ENCODE measurements at places on chromosomes 5 and 9. TPM values are rescaled to one million over a fixed set of nuclear protein-coding genes. Genes with fewer than 3 reads are reported as not detected.

GRCh38 chr5:180109920-180110319 lies 38.4 kb upstream of the RNF130 start:
- H3K27me3 ChIP-seq, result no peaks in the 10 kb centered on the region
- H3K27ac ChIP-seq, result no peak overlapping the region
- peaks cover 10% of the 10 kb centered on the region for H3K36me3 ChIP-seq
- no peak for DNase-seq
- no peaks in the 10 kb centered on the region for H3K4me1 ChIP-seq
- no peak overlapping the region for H3K4me3 ChIP-seq

DNA sequence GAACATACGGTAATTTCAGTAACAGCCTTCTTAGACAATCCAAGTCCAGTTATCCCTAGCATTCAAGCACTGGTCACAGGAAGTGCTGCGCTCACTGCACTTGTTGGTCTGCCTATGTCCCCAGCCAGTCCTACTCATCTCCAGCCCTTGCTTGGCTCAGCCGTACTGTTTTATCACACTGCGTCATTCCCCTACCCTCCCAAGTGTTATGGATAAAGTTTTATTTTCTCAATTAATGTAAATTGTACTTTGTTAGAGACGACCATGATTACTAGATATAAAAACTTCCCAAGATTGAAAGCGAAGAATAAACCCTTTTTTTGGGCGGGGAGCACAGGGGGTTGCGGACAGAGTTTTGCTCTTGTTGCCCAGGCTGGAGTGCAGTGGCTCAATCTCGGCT lies 49.6 kb downstream of the LHFPL2 start:
- no peaks in the 10 kb centered on the region for H3K36me3 ChIP-seq
- H3K27me3 ChIP-seq, result no peaks in the 10 kb centered on the region
- no peaks in the 10 kb centered on the region for H3K4me1 ChIP-seq
- no peak for DNase-seq
- no peak overlapping the region for H3K4me3 ChIP-seq

GRCh38 chr9:78245401-78245800 lies 9.5 kb downstream of the CEP78 start:
- no peak for DNase-seq
- H3K36me3 ChIP-seq, result peaks cover 48% of the 10 kb centered on the region
- no peaks in the 10 kb centered on the region for H3K27me3 ChIP-seq
- peak overlapping the region; percentile 6 for H3K27ac ChIP-seq
- no peaks in the 10 kb centered on the region for H3K4me1 ChIP-seq

DNA sequence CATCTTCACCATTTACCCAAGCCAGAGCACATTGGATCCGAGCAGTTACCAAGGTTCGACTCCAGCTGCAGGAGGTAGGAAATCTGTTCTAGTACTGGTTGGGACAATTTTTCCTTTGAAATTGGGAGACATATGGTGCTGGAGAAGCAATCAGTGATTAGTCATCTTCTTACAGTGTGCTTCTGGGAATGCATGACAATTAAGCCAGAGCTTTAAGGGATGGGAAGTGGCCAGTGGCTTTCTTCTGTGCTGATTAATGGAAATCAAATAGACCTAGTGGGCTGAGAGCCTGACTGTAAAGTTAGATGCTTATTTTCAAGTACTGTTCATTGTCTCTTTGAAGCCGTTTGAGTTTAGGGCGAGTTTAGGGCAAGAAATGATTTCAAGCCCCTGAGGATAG lies 152.1 kb downstream of the UNC13B start:
- DNase-seq, result no peak
- H3K36me3 ChIP-seq, result no peaks in the 10 kb centered on the region
- H3K27me3 ChIP-seq, result no peaks in the 10 kb centered on the region
- no peak overlapping the region for H3K27ac ChIP-seq

DNA sequence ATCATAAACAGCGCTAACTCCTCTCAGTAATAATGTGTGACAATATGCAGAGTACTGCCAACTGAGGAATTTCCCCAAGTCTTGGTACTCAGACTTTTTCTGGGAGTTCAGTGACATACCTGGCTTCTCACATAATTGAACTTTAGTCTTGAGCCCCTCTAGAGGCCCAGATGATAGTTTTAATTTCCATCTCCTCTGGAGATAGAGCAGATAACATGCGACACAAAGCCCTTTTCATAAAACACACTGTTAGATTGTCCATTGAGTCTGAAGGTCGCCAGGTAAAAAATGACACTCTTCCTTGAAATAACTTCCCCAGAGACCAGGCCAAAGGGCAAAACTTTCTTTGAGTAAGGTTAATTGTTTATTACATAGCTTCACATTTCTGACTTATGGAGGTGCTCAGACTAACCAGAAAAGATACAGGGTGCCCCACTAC lies 476.0 kb downstream of the RASEF start:
- H3K4me3 ChIP-seq, result no peak overlapping the region
- DNase-seq, result no peak
- no peak overlapping the region for H3K27ac ChIP-seq
- H3K36me3 ChIP-seq, result no peaks in the 10 kb centered on the region
- no peaks in the 10 kb centered on the region for H3K4me1 ChIP-seq

- H3K27me3 ChIP-seq, result no peaks in the 10 kb centered on the region
- H3K4me1 ChIP-seq, result no peaks in the 10 kb centered on the region
- no peaks in the 10 kb centered on the region for H3K36me3 ChIP-seq
- H3K27ac ChIP-seq, result no peak overlapping the region
Observed at GRCh38 chr9:116230051-116230632, 76.6 kb downstream of the PAPPA start.

GRCh38 chr5:60147791-60148190 lies 254.3 kb upstream of the PDE4D start:
- H3K4me1 ChIP-seq, result peaks cover 13% of the 10 kb centered on the region
- peak overlapping the region; percentile 53 for H3K27ac ChIP-seq
- no peak overlapping the region for H3K4me3 ChIP-seq
- DNase-seq, result no peak
- no peaks in the 10 kb centered on the region for H3K36me3 ChIP-seq

DNA sequence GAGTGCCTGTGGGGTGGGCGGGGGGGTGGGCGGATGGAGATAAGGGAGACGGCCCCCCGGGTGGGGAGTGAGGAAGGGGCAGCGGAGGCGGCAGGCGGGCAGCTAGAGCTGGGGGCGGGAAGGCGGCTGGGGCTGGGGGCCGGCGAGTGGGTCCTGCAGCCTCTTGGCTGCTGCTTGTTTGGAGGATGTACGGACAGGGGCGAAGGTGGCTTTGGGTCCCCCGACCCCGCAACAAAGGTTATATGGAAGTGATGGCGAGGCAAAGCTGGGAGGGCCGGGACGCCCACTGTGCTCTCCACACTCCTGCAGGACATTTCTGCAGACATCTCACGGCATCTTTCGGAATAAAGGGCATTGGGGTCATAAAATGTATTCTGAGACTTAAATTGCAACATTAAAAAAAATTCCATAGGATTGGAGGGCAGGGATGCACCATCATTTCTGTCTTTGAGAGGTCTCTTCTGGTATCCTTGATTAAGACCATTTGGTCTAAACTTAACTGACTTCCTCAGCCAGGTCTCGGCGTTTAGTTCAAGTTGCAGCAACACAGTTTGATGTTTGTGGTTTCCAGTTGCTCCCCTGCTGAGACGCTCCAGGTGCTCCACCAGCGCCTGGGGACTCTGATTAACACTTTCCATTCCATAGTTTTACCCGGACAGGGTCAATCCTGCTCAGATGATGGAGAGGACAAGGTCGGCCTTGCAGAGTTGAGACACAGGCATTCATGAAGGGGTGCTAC lies 101.6 kb upstream of the SSBP2 start:
- no peaks in the 10 kb centered on the region for H3K36me3 ChIP-seq
- H3K4me1 ChIP-seq, result peaks cover 80% of the 10 kb centered on the region
- H3K4me3 ChIP-seq, result peak overlapping the region; percentile 46
- H3K27me3 ChIP-seq, result no peaks in the 10 kb centered on the region
- DNase-seq, result peak; percentile 65

GRCh38 chr9:83431101-83432060 lies 106.8 kb downstream of the FRMD3 start:
- no peaks in the 10 kb centered on the region for H3K27me3 ChIP-seq
- H3K4me3 ChIP-seq, result no peak overlapping the region
- no peaks in the 10 kb centered on the region for H3K4me1 ChIP-seq
- H3K36me3 ChIP-seq, result no peaks in the 10 kb centered on the region
- H3K27ac ChIP-seq, result no peak overlapping the region
- no peak for DNase-seq

DNA sequence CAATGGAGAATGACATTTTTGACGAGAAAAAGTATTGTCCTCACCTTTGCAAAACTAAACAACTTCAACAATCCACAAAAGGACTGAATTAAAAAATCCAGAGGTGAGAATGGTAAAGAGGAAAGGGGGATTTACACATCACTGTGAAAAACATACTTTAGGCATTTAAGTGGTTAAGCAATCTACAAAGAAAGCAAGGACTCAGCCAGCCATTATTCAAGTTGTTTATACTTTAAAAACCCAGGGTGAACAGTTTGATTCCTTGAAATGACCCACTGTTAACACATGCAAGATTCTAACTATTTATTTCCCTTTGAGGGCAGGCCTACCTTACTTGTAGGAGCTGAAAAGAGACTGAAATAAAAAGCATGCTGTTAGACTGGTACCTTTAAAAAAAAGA lies 29.3 kb downstream of the TUT7 start:
- no peak for DNase-seq
- H3K4me1 ChIP-seq, result peaks cover 12% of the 10 kb centered on the region
- H3K4me3 ChIP-seq, result no peak overlapping the region
- peaks cover 4% of the 10 kb centered on the region for H3K36me3 ChIP-seq

- no peaks in the 10 kb centered on the region for H3K4me1 ChIP-seq
- no peaks in the 10 kb centered on the region for H3K27me3 ChIP-seq
- no peak overlapping the region for H3K4me3 ChIP-seq
- H3K36me3 ChIP-seq, result no peaks in the 10 kb centered on the region
Observed at GRCh38 chr5:167769846-167770413, 521.5 kb upstream of the WWC1 start.

- no peaks in the 10 kb centered on the region for H3K27me3 ChIP-seq
- no peak overlapping the region for H3K4me3 ChIP-seq
Observed at GRCh38 chr5:14190194-14191164, 47.3 kb downstream of the TRIO start.

Gene HTR4
- total RNA-seq, result not detected

Gene FAXDC2
- total RNA-seq, result 7.3 TPM

Gene C5orf52
- not detected for total RNA-seq

Gene SHC3
- total RNA-seq, result 0.64 TPM

Gene PRR7
- total RNA-seq, result 31.7 TPM

Gene YIPF5
- total RNA-seq, result 48.3 TPM
